ENCODE measurements at places on chromosomes 7 and 10.

- DNase-seq = no peak
These were observed 11.5 kb upstream of the SP8 start for GRCh38 chr7:20798081-20798693.

DNA sequence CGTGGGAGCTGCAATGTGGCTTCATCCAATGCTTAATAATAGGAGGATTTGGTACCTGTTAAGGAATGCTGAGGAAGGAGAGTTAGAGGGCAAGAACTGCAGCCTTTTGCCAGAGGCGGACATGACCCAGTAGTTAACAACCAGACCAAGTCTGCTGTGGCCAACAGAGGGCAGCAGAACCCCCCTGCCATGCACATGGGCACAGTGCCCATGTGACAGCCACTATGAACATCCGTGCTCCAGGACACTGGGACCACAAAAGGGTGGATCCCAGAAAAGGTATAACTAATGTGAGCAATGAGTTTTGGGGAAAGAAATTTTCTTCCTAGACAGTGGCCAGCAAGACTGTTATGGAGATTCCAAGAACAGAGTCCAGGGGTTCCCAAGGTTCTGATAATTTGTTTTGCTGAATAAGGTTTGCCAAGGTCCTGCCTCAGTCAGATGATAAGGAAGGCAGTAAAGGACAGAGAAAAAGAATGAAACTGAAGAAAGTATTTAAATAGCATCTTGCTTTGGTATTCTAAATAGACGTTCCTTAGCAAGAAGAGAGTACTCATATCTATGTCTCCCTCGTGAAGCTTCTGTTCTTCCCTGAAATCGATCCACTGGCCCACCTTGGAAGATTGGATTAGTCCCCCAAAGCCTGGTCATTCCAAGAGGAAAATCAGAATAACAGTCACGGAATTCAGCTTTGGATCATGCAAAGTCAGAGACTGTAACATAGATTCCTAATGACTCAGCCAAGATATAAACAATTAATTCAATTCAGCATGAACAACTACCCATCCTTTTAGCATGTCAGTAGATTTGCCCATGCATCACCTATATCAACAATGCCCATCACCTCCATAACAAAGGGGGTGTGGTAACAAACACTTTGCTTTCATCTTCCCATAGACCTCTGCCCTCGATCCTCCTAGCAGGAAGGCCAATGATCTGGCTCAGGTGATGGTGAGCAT is 56.0 kb downstream of the LGI1 start:
- no peak for DNase-seq

DNA sequence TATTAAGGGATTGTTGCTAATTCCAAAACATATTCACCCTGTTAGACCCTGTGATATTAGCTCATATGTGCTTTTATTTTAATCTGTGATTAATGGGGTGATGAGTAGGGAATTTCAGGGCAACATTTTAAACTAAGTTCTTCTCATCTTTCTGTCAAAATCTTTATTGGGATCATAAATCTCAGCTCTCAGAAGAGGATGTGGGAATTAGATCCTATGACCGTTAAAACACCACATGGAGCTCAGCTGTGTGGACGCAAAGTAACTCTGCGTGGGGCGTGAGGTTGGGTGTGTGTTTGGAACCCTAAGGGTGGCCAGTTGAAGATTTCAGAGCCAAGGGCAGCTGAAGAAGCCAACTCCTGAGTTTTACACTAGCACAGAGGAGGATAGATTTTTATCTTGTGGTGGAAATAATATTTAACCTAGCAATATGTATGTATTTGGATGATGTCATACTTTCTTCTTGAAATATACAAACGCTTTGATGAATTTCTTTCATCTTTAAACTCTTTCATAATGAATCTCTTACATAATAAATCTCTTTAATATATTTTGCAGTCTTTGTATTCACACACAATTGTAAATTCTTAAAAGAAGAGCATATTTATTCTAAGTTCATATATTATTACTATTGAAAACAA is 64.4 kb downstream of the EPDR1 start:
- no peak for DNase-seq

DNA sequence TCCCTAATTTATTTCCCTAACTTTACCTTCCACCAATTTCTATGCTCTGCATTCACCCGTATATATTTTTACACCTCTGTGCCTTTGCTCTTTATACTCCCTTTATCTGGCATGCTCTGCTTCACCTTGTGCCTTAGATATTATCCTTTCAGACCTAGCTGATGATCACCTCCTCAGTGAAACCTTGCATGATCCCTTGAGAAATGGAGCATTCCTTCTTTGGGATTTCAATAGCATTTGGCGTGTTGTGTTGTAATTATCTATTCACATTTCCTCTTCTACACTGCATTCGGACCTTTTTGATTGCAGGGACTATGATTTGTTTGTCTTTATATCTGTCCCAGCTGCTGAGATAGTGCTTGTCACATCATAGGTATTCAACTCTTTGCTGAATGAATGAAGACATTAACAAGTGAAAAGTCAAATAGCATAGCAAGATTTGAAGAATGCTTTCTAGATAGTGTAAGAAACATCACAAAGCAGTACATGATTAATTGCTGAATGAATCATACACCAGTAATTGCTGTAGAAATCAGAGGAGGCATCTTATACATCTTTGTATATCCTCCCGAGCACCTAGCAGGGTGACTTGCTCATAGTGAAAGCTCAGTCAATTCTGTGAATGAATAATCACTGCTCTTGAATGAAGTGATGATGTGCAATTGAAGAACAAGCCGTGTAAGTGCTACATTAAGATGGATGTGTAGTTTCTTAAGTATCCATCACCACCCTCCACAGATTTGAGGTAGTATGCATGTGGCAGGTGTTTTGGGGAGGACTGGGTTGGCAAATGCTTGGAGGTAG is 2.0 kb upstream of the TM9SF3 start:
- DNase-seq = no peak

- DNase-seq = no peak
These were observed 69.3 kb downstream of the ALOX5 start for GRCh38 chr10:45443101-45444009.

DNA sequence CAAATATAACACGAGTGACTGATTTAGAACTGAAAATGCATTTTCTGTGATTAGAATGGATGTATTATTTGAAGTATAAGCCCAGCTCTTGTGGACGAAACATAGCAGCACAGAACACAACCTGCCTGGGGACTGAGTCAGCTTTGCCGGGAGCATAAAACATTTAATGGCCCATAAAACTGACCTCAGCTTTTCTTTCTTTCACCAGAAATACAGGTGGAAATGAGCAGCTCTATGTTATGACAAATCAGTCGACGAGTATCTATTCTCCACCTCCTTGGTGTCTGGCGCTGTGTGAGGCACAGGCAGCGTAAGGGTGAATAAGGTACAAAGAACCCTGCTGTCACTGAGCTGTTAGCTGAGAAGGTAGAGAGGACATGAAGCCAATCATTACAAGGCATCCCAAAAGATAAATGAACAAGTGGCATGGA is 471.6 kb upstream of the AKR1E2 start:
- no peak for DNase-seq

GRCh38 chr7:90298145-90299038 is 22.7 kb downstream of the FAM237B start:
- DNase-seq = no peak

GRCh38 chr10:116115036-116115641 is 157.9 kb downstream of the GFRA1 start:
- no peak for DNase-seq

DNA sequence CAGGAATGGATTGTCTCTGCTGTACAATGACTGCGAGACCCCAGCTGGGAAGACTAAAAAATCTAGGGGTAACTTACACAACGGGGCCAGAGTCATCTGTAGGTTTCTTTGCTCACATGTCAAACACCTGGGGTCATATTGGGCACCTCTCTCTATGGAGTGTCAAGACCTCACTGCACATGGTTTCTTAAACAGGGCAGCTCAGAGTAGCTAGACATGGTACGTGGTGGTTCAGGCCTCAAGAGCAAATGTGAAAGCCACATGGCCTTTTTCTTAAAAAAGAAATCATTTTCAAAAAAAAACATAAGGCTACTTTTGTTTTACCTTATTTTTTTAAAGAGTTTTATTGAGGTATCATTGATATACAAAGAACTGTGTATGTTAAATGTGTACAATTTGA is 162.2 kb upstream of the ITGB1 start:
- no peak for DNase-seq

Data from stimulated activated CD8-positive, alpha-beta memory T cell treated with anti-CD3 and anti-CD28 coated beads, Interleukin-12 subunit alpha, Interleukin-12 subunit beta, amount 100 ng/mL, for 4 hours (primary cell).